ENCODE measurements at places on chromosomes 12 and 14.

GRCh38 chr12:81859521-81859920 is 100.4 kb upstream of the PPFIA2 start:
- peak; percentile 38 for DNase-seq

- DNase-seq: peak; percentile 69
Observed at GRCh38 chr12:95623554-95624170, 72.4 kb upstream of the USP44 start.

DNA sequence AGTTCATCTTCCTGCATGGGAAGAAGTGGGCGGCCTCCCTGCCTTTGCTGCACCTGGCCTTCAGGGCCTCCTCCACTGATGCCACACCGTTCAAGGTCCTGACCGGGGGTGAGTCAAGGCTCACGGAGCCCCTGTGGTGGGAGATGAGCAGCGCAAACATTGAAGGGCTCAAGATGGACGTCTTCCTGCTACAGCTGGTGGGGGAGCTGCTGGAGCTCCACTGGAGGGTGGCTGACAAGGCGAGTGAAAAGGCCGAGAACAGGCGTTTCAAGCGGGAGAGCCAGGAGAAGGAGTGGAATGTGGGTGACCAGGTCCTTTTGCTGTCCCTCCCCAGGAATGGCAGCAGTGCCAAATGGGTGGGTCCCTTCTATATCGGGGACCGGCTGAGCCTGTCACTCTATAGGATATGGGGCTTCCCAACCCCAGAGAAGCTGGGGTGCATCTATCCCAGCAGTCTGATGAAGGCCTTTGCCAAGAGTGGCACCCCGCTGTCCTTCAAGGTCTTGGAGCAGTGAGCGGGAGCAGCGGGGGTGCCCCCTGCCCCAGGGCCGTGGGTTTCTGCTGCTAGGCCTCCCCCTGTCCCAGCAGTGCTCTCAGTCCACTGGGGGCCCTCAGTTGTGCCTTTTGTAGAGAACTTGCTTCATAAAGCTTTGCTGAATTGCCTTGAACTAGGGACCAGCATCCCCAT is 12.4 kb downstream of the CBLN3 start:
- DNase-seq: no peak

- no peak for DNase-seq
Observed at GRCh38 chr12:23930599-23930998, 18.9 kb downstream of the SOX5 start.

DNA sequence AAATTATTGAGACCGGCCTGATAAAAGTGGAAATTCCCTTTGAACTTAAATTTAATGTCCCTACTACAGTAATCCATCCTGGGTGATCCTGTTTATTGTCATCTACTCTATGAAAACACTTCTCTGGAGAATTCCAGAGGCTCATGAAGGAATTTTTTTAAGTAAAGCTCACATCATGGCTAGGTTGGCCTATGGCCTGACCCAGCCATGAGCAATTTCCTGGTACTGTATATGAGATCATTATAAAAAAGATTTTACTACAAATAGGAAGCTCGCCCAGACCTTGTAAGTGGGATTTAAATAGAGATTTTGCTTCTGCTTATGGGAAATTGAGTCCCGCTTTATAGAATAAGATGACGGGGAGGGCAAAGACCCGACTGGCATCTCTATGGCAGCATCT is 215.5 kb downstream of the DPF3 start:
- DNase-seq: no peak

DNA sequence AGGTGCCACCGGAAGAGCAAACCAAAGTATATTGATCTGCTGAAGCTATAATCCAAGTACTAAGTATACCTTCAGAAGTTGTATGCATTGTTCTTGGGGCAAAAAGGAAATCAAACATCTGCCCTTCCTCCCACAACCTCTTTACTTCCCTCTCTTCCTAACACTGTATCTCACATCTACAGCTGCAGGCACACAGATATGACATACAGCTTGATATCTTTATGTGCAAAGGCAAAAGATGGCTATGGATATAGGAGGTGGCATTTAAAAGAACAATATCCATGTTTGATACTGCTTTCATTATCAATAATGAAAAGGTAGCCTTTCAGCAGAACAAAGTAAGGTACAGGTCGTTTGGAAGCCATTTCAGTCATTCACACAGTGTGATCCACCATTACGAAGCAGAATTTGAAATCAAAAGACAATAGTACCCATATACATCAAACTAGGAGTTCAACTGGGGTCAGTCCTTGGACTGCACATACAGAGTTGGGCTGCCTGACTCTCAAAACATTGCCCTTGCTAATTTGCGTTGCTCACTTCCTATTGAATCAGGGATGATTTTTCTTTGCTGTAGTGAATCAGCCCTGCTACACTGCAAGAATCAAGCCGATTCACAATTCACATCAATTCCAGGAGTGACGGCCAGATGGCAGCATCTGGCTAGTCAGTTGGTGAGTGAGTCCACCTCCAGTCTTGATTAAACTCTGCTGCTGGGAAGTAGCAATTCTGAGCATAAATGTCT is 8.9 kb downstream of the ANG start:
- DNase-seq: peak; percentile 59

GRCh38 chr12:5047094-5047493 is 3.4 kb downstream of the KCNA5 start:
- no peak for DNase-seq

GRCh38 chr14:57478050-57478449 is 15.6 kb downstream of the CCDC198 start:
- DNase-seq: no peak

- DNase-seq: no peak
Observed at GRCh38 chr12:107228076-107228475, 134.7 kb upstream of the CRY1 start.

DNA sequence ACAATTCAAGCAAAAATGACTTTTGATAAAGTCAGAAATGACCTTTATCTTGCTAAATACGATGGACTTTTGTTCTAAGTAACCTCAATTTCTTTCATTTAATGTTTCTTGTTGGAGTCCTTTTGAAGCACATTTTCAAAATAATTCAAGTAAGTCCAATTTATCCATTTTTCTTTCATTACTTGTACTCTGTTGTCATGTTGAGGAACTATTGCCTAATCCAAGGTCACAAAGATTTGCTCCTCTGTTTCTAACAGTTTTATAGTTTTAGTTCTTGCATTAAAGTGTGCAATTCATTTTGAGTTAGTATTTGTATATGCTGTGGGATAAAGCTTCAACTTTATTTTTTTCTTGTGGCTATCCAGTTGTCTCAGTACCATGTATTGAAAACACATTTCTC is 66.7 kb downstream of the CCER1 start:
- no peak for DNase-seq

DNA sequence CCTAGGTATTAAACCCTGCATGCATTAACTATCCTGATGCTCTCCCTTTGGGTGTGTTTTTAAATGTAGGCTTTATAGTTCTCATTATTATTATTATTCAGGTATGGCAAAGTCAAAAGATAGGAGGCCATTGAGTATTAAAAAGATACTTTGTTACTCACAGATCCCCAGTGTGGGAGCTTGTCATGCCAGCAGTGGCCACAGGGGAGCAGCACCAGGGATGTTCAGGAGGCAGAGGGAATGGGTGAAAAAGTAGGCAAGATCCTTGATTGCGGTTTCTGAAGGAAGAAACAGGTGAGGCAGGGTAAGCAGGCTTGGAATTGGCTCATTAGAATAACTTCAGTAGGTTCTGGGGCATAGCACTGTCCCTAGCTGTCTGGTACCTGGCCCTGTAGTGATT is 382.2 kb downstream of the MED13L start:
- no peak for DNase-seq

GRCh38 chr12:15669256-15669948 is 119.8 kb downstream of the EPS8 start:
- DNase-seq: no peak

DNA sequence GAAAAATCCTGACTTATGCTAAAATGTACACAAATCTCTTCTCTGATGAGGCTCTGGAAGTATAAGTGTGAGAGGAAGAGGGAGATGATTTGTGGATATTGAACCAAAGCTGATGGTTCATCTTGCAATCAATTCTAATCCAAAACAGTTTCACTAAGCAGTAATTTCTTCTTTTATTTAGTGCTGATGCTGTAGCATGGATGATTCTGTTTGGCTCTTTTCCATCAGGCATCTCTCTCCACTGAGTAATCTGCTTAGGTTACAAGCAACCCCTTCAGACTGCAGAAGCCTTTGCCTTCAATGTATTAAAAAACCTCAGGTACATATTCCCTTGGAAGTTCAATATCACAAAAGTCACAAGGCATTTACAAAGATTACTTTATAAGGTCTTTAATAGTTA is 159.1 kb upstream of the CCDC198 start:
- no peak for DNase-seq

GRCh38 chr12:99121546-99121945 is 476.5 kb downstream of the APAF1 start:
- DNase-seq: no peak

GRCh38 chr12:131747276-131748177 is 36.6 kb downstream of the SFSWAP start:
- no peak for DNase-seq

DNA sequence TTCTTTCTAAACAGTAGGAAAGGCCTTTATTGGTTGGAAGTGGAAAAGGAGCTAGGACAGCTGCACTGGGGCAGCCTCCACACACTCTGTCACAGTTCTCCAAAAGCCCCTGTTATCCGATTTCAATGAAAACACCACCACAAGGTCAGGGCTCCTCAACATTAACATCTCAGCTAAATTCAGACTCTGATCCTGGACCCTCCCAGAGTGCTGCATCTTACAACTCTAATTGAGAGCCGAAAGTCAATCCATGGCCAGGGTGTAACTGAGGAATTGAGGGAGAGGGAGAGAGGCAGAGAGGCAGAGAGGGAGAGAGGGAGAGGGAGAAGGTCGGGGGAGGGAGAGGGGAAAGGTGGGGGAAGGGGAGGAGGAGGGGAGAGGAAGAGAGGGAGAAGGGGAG is 32.1 kb downstream of the DICER1 start:
- DNase-seq: no peak

- DNase-seq: no peak
Observed at GRCh38 chr12:59736786-59737185, 141.0 kb downstream of the SLC16A7 start.

- no peak for DNase-seq
Observed at GRCh38 chr12:129103231-129103630, 250.0 kb downstream of the GLT1D1 start.

GRCh38 chr14:68695856-68696255 is 97.0 kb downstream of the ZFP36L1 start:
- DNase-seq: no peak

DNA sequence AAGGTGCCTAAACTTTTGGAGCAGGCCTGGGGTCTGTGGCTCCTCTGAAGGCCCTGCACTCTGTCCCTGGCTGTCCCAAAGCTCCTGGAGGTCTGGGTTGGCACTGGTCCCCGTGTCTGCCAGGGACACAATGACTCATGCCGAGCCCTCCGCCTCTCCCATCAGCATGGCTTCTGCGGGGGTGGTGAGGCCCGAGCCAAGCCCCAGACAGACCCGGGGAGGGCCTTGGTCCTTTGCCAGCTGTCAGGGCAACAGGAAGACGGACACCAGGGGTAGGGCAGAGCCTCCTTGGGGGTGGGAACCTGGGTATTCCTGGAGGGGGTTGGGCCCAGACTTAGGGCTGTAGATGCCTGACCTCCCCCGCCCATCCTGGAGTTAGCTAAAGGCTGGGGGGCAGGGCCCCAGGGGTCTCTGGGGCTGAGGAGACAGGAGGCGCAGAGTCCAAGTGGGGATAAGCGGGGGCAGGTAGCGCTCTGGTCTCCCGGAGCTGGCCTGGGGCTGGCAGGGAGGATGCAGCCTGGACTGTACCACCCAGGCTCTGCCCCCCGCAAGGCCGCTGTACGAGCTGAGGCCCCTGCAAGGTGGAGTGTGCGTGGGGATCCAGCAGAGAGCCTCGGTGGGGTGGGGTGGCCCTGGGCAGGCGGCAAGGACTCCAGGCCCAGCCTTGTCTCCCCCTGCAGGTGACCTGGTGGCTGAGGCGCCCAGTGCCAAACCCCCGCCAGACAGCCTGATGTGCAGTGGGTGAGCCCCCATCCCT is 16.4 kb upstream of the PUS1 start:
- DNase-seq: no peak

DNA sequence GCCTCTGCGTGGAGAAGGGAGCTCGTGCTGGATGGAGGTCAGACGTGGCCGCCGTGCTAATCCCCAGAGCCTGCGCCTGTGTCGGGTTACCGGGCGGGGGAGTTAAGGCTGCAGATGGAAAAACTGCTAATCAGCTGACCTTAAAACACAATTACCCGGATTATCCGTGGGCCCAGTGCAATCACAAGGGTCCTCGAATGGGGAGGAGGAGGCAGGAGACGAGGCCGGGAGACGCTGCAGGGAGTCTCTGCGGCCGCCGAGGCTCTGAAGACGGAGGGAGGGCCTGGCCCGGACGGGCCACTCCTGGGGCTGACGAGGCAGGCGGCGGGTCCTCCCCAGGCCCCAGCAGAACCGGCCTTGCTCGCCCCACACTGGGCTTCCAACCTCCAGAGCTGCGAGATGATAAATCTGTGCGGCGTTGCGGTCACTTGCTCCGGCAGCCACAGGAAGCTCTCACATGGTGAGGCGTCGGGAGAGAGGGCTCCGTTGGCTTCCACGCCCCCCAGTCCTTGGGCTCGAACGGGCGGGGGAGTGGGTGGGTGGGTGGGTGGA is 32.9 kb upstream of the FBRSL1 start:
- no peak for DNase-seq

GRCh38 chr12:12792421-12792820 is 7.0 kb downstream of the APOLD1 start:
- DNase-seq: no peak

GRCh38 chr12:45532113-45532512 is 197.4 kb upstream of the ARID2 start:
- no peak for DNase-seq

DNA sequence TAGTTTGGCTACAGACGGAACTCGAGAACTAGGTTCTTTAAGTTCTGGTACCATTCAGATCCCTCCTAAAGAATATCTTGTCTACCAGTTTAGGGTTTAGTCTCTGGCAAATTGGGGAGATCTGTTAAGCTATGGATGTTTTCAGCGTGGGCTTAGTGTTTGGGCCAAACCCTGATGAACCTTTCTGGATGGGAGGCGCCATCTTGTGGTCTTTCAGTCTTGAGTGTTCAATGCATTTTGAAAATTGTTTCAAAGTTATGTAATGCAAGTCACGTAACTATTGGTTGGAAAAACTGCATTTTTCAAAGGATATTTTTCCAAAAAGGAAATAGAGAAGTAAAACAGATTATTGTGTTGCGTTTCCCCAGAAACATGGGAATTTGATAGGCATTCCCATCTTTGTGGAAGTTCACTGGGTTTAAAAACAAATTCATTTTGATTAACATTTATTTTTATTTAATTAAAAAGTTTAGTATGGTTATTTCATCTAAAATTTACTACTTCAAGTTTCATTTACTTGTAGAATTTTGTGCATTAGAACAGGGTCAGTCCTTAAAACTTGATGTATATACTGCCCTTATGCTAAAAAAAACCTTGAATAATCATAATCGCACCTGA is 169.0 kb downstream of the PRIMA1 start:
- peak; percentile 39 for DNase-seq

GRCh38 chr14:40204441-40205175 is 772.4 kb upstream of the FBXO33 start:
- no peak for DNase-seq
